GM18507 (cell line): ENCODE measurements at places on chromosomes 6 and 20.

- no peak for DNase-seq
Measured at GRCh38 chr6:38509713-38510112, 130.0 kb downstream of the BTBD9 start.

- no peak for DNase-seq
Measured at GRCh38 chr6:155436981-155437749, 18.5 kb downstream of the NOX3 start.

GRCh38 chr20:49937027-49937929, 1.1 kb downstream of the RNF114 start:
- DNase-seq: no peak

DNA sequence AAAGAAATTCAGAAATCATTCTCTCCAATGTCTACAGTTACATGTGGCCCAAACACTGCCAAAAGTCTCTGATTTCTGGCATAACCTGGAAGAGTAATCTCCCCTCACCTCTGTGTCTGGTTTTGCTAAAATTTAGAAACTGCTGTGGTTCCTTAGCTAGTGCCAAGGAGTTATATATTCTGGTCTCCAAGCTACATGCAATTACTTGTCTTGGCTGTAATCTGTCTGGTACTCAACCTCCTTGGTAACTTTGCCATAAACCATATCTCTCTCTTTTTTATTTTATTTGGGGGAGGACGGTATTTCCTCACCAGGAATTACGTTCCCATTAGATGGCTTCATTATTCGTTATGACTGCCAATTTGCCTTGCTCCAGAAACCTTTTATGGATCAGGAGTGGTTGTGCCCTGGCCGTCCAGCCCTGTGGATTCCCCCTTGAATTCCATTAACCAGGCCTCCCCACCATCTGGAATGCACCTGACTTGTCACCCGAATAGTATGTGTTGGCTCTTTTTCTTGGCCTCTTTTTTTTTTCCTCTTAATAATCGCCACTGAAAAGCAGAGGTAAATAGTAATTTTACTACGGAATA, 400.0 kb downstream of the CD83 start:
- no peak for DNase-seq

DNA sequence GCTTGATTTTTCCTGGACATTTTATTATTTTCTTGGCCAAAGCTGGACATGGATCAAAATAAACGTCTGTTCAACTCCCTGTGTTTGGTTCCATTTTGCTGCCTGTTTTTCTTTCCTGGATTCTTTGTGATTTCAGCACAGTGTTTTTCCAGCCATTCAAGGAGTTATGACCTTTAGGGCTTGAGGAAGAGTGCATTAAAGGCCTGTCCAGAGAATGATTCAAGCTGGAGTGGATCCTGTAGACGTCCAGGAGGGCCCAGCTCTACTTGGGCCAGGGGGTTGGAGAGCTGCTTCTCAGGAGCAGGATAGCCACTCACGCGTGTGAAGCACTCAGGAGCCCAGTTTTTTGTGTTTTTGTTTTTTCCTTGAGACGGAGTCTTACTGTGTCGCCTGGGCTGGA, 56.5 kb upstream of the IER3 start:
- DNase-seq: no peak

- no peak for DNase-seq
Measured at GRCh38 chr6:149060985-149061760, 256.3 kb upstream of the TAB2 start.

- no peak for DNase-seq
Measured at GRCh38 chr6:134094441-134094840, 42.0 kb upstream of the SLC2A12 start.

DNA sequence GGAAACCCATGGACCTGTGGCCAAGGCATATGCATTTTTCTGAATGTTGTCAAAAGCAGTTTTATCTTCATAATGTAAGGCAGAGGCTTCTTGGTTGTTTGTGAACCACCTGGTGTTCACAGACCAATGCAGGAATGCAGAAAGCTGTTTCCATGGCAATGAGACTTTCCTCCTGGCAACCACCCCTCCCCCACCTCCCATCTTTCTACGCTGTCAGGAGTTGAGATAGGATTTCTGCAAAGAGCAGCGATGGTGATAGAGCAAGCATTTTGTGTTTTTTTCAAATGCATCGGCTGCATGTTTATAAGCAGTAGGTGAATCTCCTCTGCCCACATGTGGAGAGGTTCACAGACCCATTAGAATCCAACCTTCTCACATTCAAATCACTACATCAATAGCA, 114.1 kb upstream of the SMLR1 start:
- DNase-seq: no peak

GRCh38 chr6:42227173-42227850, 9.7 kb upstream of the MRPS10 start:
- DNase-seq: no peak

DNA sequence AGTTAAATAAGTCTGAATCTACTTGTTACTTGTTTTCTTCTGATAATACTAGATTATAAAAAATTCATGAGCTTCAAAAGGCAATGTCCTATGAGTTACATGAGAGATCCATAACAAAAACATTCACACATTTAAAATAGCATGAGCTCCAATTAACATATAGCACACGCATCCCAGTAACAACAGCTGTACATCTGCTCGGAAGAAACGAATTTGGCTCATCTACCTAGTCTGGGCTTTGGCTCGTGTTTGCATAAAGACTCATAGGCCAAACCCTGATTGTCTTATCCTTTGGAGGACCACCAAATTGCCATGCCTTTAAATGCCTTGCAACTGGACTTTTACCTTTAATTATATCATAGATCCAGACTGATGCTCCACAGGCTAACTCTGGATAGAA, 259.7 kb upstream of the CHD6 start:
- DNase-seq: no peak

DNA sequence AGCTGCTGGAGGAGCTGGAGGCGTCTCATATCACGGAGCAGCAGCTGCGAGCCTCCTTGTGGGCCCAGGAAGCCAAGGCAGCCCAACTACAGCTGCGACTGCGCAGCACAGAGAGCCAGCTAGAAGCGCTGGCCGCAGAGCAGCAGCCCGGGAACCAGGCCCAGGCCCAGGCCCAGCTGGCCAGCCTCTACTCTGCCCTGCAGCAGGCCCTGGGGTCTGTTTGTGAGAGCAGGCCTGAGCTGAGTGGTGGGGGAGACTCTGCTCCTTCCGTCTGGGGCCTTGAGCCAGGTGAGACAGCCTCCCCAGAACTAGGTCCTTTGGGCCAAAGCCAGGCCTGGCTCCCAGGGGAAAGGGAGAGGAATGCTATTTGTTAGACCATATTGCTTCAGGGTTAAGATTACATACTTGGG, 31.7 kb downstream of the C20orf173 start:
- DNase-seq: no peak

- DNase-seq: no peak
Measured at GRCh38 chr20:60258255-60258863, 300.1 kb downstream of the CDH26 start.

DNA sequence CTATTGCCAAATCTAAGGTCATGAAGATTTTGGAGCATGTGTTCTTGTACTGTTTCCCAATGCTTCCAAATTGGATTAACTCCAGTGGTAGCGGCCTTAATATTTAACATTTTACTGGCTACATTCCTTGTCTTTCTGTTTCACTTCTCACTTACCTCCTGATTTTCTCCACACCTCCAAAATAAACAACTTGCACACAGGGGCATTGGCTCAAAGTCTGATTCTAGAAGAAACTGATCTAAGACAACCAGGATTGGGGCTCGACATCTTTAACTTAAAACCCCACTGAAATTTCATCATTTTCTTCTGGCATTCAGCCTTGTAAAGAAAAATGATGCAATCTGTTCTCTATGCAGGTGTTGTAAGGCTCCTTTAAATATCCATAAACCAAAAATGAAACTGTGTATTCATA, 557.9 kb upstream of the ID4 start:
- DNase-seq: no peak

DNA sequence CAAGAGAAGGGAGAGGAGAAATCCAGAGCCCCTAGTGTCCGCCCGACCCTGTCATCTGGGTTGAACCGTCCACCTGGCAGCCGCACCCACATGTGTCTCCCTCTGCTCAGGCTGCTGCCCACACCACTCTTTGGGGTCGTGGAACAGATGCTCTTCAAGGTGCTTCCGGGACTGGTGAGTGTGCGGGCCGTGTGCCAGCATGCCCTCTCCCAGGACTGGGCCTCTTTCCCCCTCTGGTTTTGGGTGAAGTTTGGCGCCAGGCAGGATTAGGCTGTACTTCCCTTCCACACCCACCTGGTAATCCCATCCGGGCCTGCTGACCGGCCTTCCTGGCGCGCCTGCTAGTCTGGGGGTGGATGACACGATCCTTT, 7.9 kb downstream of the BPIFB3 start:
- DNase-seq: no peak

DNA sequence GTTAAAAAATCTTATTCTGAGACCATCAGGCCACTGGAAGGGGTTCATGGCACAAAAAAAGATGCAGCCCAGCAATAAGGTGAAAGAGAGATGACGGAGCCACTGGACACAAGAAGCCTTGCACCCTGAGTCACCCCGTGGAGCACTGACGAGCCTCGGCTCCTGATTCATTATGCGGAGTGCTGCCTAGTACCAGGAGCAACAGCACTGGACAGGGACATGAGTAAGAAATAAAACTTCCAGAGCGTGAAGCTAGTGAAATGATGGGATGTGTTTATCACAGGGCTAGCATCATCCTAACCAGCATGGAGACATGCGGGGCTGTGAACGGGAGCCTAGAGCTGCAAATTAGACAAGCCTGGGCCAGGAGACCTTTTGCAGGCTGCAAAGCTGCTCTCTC, 53.3 kb downstream of the RNASET2 start:
- DNase-seq: no peak

DNA sequence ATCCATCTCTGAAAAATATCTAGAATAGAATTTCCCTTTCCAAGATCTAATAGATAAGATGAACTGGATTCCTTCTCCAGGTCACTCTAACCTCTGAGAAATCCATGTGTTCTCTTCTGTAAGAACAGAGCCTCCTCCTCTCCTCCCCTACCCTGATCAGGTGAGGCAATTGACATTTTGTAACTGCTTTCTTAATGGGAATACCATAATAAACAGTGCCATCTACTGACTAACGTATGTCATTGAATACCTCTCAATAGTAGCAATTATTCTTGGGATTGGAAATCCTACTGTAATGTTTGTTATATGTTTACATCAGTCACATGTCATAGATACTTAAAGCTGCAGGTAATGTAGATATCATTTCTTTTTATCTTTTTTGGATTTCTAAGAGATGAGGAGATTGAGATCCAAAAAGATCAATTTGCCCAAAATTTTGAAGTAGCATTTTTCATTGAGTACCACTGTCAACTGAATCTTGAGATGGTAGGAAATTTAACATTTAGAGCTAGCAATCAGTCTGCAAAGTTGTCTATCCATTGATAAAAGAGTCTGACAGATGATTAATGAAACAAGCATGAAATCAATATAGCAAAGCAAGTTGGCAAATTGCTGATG, 365.8 kb upstream of the HSF2 start:
- no peak for DNase-seq

DNA sequence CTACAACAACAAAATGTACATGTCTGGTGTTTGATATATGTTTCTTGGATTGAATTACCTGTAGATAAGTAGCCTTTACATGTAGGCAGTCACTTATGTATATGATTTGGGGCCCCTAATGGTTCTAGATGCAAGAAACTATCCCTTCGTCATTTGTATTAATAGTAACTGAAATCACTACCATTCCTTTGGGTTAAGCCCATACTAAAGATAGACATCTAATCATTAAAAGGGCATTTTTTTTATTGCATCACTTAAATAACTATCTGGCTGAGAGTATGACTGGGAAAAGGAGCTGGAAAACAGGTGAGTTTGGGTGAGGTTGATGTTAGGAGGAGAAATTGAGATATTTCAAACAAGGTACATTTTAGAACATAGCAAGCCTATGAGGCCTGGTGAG, 213.5 kb upstream of the PLN start:
- DNase-seq: no peak
